ENCODE measurements at places on chromosomes 2 and 18.

DNA sequence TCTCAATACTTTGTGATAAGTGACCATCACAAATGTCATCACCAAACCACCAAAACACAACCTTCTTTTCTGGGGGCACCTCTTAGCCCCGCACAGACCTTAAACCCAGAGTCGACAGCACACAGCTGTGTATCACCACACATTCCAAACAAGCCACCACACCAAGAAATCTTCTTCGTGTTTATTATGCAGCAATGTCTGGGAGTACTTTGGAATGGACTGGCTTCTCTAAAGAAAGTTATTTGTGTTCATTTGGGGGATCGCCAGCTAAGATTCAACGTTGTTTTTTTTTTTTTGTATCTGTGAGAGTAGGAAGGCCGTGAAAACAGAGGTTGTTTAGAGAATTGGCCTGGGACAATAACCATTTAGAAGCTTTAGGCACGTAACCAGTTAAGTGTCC, 1.1 kb upstream of the MTA3 start:
- DNase-seq = no peak

DNA sequence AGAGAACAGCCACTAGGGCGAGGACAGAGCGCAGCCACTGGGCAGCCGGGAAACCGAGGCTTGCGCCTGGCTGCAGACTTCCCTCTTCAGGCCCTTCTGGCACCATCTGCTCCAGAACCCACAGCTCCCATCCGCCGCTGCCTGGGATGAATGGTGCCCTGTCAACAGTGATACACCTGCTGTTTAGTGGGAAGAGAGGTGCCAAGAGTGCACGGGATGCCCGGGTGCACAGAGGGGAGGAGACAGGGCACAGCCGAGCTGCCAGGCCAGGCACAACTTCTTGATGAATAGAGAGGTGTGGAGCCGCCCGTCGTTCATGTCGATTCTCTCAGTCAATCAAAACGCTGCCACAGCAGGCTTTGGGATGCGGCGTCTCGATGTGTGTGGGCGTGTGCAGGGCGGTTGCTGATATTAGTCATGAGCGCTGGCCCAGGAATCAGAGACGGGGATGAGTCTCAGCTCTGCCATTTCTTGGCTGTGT, 39.5 kb downstream of the RRM2 start:
- no peak for DNase-seq

DNA sequence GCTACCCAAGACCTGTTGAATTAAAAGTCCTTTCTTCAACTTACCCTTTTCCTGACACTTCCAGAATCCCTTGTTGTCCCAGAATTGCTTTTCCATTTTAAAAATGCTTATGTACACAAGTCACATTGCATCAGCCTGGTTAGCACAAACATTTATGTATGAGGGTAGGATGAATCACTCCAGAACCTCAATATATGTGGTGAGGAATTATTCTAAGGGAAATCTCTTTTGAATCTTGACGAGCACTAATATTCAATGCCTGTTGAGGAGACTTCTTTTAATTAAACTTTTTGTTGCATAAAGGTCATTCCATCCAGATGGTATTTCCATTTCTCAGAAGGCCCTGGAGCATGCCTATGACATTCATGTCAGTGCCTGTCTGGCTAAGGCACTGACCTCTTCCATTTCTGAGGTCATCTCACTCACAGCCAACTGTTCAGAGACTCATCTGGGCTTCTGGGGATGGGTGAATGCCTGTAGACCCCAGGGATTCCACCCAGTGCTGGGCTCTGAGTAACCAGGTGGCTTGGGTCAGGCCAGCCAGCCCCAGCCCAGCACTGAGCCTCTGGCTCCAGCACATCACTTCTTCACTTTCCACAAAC, 28.2 kb downstream of the ACMSD start:
- DNase-seq = no peak

- no peak for DNase-seq
Measured at GRCh38 chr2:185967335-185967734, 228.7 kb downstream of the FSIP2 start.

- no peak for DNase-seq
Measured at GRCh38 chr2:219628986-219629901, 1.8 kb downstream of the SLC4A3 start.

- no peak for DNase-seq
Measured at GRCh38 chr2:200778038-200778437, 33.7 kb upstream of the BZW1 start.

GRCh38 chr2:197604117-197604860, 71.1 kb downstream of the RFTN2 start:
- DNase-seq = no peak

DNA sequence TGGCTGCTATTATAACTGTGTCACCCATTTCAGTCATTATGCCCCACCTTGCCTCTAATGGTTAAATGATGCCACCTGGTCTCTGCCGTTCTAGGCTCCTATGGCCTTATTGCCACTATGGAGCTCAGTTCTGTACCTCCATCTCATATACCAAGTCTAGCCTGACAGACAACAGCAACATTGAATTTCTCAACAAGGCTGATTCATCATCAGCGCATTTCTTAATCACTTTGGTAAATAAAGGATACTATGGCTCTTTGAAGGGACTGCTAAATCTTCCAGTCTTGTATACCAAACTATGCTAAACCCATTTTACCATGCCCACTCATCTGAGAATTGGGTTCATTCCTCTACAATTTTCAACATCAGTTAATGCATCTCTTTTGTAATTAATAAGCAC, 784.5 kb upstream of the CELF4 start:
- DNase-seq = no peak

DNA sequence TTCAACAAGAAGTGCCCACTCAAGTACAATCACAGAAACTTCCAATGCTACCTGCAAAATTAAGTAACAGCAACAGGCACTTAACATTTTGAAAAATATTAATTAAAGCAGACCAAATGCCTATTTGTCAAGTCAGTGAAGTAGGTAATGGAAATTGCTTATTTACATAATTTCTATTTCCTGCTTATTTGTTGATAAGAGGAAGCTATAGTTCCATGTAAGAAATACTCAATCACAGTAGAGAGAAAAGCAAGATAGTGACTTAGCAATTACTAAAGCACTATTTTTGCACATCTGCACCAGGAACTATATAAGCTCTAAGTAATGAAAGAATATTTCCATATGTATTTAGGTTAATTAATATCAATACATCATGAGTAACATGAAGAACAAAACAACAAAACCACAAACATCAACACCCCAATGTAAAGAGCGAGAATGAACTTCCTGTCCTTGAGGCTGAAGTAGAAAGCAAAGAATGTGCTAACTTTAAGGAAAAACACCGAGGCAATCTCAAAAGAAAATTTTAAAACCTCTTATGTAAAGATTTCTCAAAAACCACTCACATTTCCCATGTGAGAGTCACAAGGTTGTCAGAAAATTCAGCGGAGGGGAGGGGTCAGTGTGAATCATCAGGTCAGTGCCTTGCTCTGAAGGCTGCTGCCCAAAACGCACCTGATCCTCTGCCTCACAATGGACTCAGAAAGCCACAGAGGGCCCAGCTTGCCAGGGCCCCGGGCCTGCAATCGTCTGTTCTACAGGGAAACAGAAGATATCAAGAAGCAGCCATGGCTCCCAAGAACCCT, 12.5 kb downstream of the NPC1 start:
- no peak for DNase-seq

DNA sequence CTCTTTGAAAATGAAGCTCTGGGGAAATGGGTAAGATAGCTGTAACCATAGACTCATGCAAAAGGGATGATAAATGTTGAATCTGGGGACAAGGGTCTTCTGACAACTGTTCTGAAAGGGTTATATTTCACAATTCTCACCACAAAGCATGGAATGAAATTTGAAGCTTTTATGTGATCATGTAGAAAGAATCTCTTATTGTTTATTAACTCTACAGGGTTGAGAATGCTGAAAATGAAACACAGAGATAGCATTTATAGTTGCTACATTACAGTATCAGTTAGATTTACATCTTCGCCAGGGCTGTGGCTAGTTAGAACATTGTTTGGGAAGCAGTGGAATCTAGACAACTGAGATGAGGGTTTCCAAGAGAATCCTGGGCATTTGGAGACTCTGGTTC, 97.4 kb upstream of the LHCGR start:
- no peak for DNase-seq

GRCh38 chr2:168683996-168684395, 118.4 kb upstream of the NOSTRIN start:
- no peak for DNase-seq

DNA sequence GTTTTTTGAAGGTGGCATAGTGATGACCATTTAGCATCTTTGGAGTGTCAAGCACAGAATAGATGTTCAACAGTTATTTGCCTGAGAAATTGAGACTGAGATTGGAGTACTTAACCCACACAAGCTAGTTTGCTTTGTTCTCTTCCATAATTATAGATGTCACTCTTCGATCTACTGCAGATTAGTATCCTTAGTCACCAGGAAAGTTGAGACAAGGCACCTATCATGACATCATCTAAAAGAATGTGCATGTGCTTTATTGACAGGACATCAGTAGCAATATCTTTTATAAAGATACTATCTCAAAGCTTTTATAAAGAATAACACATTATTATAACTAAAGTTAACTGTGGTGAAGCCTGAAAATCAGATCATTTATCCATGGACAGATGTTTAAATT, 6.4 kb downstream of the VRK2 start:
- DNase-seq = no peak

DNA sequence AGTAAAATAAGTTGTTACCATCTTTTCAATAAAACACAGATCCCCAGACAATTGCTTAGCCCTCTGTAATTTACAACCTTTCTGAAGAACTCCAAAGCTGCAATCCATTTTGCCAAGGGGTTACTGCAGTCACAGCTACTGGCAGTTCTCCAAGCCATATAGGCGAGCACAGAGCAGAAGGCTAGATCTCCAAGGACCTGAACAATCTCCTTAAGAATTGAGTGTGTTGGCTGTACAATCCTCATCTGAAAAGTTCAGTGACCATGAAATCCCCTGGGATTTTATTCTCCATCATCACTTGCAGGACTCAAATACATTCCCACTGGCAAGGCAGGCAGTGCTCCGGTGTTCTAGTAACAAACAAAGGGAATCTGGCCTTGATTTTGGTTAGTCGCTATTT, 103.9 kb upstream of the LRP1B start:
- DNase-seq = no peak

- no peak for DNase-seq
Measured at GRCh38 chr18:45291621-45292615, 323.4 kb upstream of the SLC14A2 start.

DNA sequence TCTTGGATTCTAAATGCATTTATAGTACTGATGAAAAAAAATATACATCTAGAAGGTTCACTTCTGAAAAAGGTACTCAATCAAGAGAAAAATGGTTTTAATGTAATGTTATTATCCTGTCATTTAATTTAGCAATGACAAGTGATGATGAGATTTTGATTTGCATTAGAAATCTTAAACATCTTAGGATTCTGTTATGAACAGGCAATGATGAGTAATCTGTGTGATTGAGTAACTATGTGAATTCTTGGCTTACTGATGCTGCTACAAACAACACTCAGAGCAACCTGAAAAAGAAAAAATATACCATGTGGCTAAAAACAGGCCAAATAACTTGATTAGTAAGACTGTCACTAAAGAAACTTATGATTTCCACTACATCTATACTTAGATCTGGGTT, 30.1 kb downstream of the RBKS start:
- DNase-seq = no peak

- DNase-seq = no peak
Measured at GRCh38 chr2:149662556-149662955, 75.0 kb upstream of the MMADHC start.

DNA sequence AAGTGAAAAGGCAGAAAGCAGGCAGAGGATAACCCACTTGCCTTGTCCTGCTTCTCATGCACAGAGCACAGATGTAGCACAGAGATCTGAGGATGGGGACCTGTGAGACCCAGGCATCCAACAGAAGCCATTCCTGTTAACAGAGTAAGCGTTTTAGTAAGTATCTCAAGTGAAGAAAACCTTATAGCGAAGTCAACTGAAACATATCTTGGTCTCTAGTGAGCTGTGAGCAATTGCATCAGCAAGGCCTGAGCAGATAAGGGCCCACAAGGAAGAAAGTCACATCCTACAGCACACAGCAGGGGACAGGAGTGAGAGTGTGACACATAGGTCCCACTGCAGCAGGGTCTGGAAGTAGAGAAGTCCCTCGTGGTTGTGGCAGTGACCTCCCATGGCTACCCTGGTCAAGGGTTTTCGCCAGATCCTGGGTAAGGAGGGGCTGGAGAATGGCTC, 248.7 kb upstream of the TNP1 start:
- DNase-seq = no peak

GRCh38 chr2:100291152-100291970, 30.9 kb downstream of the LONRF2 start:
- DNase-seq = peak; percentile 29

GRCh38 chr18:75168619-75169018, 40.3 kb downstream of the PTGR3 start:
- DNase-seq = no peak

DNA sequence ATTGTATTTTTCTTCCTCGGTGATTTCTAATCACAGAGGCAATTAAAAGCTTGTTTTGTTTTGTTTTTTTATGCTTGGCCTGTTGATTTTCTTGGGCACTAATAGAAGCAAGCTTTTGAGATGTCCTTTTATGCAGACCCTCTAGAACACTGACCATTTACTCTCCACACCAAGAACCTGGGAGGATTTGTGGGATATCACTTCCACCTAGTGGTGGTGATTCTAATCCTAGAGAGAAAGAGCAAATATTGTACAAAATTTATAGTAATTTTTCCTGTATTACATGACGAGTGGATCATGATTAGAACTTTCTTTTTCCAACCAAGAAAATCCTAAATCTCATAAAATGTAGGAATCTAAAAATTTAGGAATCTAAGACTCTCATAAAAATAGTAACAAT, 23.4 kb downstream of the NEMP2 start:
- no peak for DNase-seq

DNA sequence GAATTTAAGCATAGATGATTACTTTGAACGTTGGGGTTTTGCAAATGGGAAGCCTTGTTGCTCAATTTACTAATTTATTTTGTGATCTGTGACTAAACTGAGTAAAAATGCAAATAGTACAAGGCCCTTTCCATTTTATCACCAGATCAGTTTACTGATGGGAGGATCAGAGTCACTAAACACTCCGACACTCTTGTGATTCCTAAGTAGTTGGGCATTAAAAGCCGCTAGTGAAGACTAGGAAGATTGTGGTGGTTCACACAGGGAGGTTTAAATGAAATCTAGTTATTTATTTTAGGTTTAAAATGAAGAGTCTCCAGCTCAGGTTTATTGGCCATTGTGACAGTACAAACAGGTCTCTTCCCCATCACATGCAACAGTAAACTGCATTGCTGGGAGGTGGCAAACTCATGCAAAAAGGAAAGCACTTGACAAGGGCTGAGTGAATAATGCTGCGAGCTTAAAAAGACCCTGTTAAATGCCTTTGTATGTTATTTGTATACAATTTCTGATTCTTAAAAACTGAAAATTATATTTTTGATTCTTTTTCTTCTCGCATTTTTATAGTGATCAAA, 394.8 kb upstream of the FANCL start:
- no peak for DNase-seq

- no peak for DNase-seq
Measured at GRCh38 chr18:7723558-7723957, 156.4 kb downstream of the PTPRM start.

DNA sequence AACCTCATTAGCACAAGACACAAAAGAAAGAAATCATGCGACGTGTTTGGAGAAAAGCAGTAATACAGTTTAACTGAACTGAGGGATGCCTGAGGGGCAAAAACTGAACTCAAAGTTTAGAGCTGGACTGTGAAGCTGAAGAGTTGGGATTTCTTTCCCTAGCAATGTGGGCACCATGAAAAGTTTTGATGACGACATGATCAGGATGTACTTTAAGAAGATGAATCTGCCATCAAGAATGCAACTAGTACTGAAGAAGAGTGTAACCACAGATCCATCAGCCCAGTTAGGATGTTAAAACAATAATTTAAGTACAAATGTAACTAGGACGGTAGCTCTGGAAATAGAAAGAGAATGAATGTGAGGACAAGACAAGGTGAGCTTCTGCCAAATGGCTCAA, 196.2 kb downstream of the VWC2L start:
- DNase-seq = no peak

Measured in tibial artery (tissue), 4 donors.